ENCODE measurements at places on chromosomes 16 and 17.

- DNase-seq: no peak
These were observed 22.4 kb downstream of the PLD6 start for GRCh38 chr17:17183744-17184143.

- DNase-seq: peak; percentile 27
These were observed 313.5 kb downstream of the PHKB start for GRCh38 chr16:47774661-47775060.

- DNase-seq: peak; percentile 95
These were observed 90.0 kb downstream of the GNAO1 start for GRCh38 chr16:56281249-56281805.

DNA sequence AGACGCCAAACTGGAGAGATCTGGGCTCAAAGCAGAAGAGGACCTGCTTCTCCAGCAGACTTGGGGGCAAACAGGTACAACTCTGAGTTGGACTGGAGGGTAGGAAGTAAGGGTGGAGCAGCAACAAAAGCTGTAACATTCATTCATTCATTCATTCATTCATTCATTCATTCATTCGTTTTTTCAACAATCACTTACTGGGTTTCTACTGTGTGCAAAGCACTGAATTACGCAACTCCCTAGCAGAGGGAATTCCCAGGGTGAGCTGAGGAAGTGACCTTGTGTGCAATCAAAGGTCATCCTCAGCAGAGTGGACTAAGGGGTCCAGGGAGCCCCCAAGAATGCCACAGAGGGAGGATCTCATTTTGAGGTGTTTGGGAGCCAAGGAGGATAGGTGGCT is 231.1 kb upstream of the SDK2 start:
- no peak for DNase-seq

- peak; percentile 62 for DNase-seq
These were observed 95.1 kb downstream of the METRNL start for GRCh38 chr17:83174362-83175118.

Measured in neural progenitor cell (in vitro differentiated cells).